NCI-H460 (cell line): ENCODE measurements at places on chromosomes 5 and 9.

DNA sequence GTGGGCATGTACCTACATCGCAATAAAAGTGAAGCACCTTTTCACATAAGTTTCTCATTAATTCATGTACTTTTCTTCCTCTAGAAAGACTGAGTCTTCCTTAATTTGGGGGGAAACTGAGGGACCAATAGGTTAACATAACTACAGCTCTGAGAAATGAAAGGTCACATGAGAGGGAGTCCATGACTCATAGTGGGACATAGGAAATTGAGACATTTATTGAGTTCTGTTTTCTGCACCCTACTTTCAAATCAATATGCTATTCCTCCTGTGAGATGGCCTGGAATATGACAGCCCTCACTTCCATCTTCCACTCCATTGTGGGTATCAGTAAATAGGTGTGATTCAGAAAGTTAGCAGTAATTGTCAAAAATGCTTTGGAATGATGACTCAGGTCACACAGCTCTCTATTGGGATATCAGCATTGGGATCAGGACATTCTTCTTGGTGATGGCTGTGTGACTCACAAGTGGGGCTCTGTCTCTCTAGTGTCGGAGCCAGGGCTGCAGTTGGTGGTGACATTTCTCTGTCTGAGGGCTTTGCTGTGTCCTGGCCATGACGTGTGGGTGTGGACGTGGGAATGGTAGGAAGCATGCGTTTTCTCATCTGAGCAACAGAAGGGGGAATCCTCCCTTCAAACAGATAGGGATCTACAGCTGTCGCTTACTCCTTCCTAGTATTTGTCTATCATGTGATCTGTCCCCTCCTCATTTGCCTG lies 125.0 kb downstream of the TRIO start:
- peak; percentile 93 for DNase-seq

DNA sequence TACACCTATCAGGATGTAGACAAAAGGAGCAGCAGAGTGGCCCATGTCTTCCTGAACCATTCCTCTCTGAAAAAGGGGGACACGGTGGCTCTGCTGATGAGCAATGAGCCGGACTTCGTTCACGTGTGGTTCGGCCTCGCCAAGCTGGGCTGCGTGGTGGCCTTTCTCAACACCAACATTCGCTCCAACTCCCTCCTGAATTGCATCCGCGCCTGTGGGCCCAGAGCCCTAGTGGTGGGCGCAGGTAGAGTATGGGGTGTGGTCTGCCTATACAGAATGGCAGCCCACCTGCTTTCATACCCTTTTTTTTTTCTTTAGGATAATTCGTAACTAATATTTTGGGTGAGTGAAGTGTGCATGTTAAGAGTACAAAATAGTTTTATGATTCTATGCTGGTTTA lies 1.1 kb downstream of the SLC27A6 start:
- DNase-seq, result no peak

- DNase-seq, result no peak
Measured at GRCh38 chr5:429453-430188, 13.4 kb upstream of the EXOC3 start.

DNA sequence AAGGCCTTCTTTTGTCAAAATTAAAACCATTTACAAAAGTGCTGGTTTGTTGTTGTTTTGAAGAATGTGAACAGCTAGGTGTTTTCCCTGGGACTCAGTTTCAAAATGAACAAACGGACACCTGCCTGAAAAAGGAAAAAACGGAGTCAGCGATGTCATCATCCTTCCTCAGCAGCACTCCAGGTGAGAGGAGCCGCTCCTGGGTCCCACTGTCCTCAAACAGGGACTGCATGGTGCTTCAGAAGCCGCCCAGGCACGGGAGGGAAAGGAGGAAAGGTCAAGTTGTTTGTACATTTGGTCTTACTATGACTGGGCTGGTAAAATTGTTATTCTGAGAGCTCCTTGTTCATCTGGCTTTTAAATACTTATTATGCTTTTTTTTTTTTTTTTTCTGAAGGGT lies 69.0 kb upstream of the ZSWIM6 start:
- DNase-seq, result no peak

DNA sequence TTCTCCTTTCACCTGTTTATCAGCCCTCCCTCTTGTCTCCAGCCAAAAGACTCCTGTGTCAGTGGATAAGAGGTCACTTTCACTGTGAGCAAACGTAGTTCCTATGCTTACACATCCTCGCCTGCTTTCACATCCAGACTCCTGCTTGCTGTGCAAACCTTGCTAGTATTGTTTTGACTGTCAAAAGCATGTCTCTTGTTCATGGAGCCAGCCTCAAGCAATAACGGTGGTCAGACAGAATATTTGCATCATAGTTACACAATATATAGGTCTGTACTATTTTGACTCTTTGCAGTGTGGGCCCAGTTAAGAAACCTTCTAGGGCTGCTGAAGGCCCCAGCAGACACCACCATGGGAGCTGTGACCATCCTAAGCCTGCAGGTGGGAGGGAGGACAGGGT lies 420.0 kb downstream of the SEMA5A start:
- no peak for DNase-seq

DNA sequence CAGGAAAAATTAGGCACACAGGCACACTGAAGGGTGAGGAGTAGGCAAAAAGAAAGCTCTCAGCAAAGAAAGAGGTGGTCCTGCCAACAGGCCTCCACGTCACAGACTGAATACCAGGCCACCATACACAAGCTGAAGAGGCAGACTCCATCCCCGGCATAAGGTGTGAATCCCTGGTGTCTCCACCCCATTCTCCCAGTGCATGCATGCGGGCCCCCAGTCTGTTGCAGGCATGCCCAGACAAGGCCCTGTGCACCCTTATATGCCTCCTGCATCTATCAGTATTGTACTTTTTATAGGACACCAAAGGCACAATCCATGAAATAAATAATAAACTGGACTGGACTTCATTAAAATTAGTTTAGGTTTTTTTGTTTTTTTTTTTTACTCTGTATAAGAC lies 73.1 kb downstream of the RGMB start:
- no peak for DNase-seq

DNA sequence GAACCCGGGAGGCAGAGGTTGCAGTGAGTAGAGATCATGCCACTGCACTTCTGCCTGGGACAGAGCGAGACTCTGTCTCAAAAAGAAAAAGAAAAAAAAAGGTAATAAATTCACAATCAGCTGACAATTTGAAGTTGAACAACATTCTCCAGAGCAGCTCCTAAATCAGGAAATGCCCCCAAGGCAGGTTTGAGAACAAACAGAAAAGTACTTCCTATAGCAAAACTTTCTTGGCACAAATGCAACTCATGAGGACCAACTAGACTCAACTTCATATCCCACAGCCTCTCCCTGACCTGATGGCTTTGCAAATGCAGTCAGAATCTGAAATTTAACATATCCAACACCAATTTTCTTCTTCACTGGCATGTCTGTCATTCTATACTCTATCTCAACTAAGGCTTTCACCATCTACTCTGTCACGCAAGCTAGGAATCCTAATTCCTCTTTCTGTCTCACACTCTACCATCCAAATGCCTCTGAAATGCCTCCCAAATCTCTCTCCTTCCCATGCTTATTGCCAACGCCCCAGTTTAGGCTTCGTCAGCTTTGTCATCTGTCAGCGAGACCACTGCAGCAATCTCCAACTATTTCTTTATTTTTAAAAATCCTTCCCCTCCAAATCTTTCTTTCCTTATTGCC lies 113.3 kb downstream of the MAPKAP1 start:
- DNase-seq, result no peak

GRCh38 chr9:116362493-116362892 lies 208.9 kb downstream of the PAPPA start:
- DNase-seq, result no peak

GRCh38 chr5:80195837-80196400 lies 59.9 kb downstream of the SERINC5 start:
- DNase-seq, result no peak

GRCh38 chr5:9046756-9047481 lies 499.0 kb downstream of the SEMA5A start:
- no peak for DNase-seq

DNA sequence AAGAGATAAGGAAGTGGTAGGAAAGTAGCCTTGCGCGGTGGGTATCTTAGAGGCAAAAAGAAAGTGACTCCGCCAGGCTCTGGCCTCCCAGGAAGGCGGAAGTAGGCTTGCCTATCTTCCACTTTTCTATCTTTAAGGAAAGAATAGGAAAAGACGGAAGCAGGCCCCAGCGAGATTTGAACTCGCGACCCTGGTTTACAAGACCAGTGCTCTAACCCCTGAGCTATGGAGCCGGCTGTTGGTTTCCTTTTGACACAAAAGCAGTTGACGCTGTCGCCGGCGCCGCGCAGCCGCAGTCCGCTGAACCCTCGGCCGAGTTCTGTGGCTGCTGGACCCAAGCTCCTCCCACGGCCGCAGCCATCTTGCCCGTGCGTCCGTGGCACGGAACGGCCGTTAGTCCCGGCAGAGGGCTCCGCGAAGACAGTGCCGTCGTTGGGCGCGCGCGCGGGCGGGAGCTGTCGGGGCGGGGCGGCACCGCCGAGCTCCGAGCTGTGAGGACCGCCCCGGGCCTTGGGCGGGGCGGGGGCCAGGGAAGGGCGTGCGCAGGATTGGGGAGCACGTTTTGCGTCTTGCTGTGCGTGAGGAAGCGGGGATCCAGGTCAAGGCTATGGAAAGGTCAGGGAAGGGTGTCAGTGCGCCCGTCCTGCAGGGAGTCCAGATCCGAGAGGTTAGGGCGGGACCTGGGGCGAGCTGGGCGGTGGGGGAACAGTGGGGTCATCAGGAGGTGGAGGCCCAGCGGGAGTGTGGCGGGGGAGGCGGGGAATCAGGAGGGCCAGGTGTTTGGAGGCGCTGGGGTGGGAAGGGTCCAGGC lies 13.3 kb downstream of the TRIM7 start:
- DNase-seq, result peak; percentile 96

- peak; percentile 12 for DNase-seq
Measured at GRCh38 chr9:88198341-88198807, 60.1 kb upstream of the SPATA31C2 start.

GRCh38 chr5:132384506-132385050 lies 15.1 kb downstream of the SLC22A5 start:
- no peak for DNase-seq

DNA sequence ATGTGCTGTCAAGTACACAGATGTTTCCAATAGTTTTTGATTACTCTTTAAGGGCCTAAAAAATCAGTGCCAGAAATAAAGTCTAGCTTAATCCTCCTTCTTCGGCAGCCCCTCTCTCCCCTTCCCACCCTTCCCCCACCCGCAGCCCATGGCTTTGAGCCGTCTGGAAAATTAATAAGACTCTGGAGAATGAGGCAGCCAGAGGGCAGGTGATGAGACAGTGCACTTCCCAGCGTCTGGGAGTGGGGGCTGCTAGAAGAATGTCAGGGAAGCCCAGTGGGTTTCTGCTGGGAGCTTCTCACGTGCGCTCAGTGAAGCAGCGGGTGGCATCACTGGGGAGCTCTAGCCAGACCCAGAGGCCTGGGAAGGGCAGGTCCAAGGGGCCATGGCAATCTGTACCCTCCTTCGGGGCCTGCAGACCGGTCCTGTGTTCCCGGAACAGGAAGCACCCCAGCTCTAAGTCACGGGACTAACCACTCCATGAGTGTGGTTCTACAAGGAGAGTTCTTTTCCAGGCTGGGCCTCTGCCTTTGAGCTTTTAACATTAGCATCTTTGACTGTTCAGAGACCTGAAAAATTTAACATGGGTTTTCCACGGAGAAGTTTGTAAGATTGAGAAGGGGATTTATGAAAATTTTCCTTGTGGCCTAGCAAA lies 164.8 kb upstream of the OTULINL start:
- no peak for DNase-seq

DNA sequence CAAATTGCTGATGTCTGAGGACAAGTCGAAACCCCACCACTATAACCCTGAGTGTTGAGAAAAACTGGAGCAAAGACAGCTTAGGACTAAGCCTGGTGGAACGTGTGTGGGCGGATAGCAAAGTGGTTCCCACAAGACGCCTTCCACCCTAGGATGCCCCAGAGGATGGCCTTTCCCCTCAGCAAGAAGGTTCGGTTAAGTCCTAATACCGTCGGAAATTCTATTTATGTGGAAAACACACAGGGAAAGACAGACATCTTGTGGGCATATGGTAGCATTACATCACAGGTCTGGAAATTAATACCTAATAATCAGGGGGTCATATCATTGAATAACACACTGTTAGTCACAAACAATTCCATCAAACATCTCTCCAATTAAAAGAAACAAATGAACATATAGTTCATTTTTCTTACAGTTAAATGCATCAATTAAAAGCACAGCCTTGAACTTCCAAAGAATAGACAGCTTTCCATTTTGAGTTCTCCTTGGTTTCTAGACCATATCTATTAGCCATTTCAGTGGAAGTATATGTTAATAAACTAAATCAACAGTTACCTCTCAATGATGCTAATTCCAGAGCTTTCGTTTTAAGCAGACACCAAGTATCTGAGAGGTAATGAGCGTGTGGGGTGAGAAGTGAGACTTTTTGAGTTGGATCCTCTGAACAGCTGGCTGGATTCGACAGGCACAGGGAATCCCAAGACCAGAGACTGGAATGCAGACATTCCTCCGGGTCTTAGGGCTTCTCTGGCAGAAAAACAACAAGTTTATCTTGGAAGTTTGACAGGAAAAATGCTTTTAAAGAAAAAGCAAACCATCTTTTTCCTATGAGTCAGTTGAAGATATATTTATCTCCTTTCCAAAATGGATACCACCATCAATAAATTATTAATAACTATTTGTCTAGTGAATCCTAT lies 2.9 kb upstream of the ICE1 start:
- peak; percentile 46 for DNase-seq

GRCh38 chr9:75164573-75164972 lies 76.3 kb downstream of the OSTF1 start:
- DNase-seq, result no peak

GRCh38 chr5:76402251-76402885 lies 717 bp upstream of the IQGAP2 start:
- no peak for DNase-seq

- no peak for DNase-seq
Measured at GRCh38 chr9:120374239-120374638, 205.7 kb downstream of the CDK5RAP2 start.

- peak; percentile 27 for DNase-seq
Measured at GRCh38 chr9:15142878-15143534, 164.0 kb downstream of the TTC39B start.

DNA sequence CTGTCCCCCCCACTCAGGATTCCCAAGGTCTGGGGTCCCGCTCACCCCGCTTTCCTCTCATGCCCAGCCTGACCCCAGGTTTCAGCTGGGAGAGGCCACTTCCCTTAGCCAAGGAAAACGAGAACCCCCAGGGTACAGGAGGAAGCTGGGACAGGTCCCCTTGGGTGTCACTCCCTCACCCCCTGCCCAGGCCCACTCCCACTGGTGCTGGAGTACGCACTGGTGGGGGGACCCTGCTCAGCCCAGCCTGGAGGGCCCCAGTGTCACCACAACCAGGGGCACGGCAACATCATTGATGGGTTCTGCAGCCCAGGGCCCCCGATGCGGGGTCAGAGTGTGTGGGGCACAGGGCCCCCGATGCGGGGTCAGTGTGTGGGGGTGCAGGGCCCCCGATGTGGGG lies 145.0 kb upstream of the CDKN2B start:
- DNase-seq, result no peak
